ENCODE measurements at places on chromosomes 1 and 21. TPM values are rescaled to one million over a fixed set of nuclear protein-coding genes. Genes with fewer than 3 reads are reported as not detected.

Gene OR6N1
- not detected for total RNA-seq

Gene LCE1E
- total RNA-seq, result not detected

Gene KRTAP13-2
- not detected for total RNA-seq

- DNase-seq, result no peak
These were observed 159.8 kb downstream of the NEK7 start for GRCh38 chr1:198316546-198317100.

DNA sequence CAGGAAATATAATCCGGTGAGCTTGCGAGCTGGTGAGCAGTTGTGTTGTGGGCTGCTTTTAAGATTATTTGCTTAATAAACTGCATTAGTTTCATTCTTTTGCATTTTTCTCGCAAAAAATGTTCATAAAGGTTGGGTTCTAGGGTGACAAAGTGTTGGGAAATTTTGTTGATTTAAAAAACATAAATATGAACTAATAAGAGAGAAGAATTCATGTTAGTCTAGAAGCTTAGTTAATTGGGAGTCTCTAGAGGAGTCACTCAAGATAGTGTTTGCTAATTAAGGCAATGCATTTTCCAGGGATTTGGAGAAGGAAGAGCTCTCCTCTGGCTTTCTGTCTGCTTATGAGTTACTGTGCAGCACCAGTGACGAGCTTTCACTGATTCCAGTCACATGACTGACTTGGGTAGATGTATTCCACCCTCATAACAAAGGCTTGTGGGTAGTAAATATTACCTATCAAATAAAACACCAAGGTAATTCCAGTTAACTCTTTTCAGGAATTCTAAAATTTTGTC lies 417.0 kb downstream of the PTBP2 start:
- no peak for DNase-seq

GRCh38 chr1:227758366-227758765 lies 23.1 kb downstream of the SNAP47 start:
- no peak for DNase-seq

GRCh38 chr1:94514095-94514727 lies 27.3 kb downstream of the F3 start:
- no peak for DNase-seq

GRCh38 chr1:219985169-219985568 lies 56.8 kb upstream of the SLC30A10 start:
- DNase-seq, result no peak
